Stimulated activated CD4-positive, alpha-beta T cell treated with anti-CD3 and anti-CD28 coated beads, Interleukin-4, amount 100 ng/mL, for 1 hour (primary cell): ENCODE measurements at places on chromosomes 3 and 15.

- DNase-seq = no peak
These were observed 7.5 kb downstream of the C3orf22 start for GRCh38 chr3:126551121-126551838.

DNA sequence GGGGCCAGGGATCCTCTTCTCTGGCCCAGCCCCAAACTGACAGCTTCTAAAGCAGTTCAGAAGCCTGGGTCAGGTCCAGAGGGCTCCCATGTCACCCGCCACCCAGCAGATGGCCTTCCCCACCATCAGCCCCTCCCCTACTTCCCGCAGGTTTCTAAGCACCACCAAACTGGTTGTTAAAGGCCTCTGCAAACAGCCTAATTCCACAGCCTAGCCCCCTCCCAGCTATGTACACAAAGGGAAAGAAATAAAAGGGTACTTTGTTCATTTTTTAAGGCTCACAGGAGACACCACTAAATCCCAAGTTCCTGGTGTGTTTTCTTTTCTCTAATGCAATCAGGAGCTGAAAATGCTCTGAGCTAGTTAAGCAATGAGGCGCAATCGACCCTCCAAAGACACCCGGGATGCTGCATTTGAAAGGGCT, 30.6 kb downstream of the PLCH1 start:
- no peak for DNase-seq

DNA sequence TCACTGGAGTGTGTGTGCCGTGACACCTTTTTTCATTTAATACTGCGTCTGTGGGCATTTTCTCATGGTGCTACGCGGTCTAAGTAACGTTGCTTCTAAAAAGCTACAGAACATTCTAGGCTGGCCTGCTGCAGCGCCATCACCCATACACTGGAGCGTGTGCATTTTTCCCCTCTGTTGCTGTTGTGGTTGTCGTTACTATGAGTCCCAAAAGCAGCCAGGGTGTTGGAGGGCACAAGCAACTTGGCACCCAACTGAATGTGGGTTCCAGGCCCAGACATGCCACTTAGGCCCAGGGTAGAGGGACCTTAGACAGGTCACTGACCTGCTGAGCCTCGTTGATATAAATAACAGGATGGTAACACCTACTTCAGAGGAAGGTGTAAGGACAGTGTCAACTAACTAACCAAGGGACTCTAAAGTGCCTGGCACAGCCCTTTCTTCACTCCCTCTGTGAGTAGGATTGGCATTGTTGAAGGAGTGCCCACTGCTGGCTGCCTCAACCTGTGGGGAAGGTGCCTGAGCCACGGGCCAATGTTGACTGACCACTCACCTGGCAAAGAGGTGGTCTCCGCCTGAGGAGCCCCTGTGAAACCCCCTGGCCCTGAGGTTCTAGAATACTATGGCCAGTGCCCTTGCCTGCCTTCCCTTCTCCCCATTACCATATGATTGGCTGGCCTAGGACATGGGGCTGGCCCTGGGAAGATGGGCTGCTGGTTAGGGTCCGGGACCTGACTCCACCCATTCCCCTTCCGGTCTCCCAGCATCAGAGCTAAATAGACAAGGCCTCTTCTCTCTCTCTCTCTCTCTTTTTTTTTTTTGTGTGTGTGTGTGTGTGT, 3.5 kb downstream of the CSK start:
- DNase-seq = no peak

GRCh38 chr3:66299891-66300290, 79.1 kb downstream of the SLC25A26 start:
- DNase-seq = no peak

DNA sequence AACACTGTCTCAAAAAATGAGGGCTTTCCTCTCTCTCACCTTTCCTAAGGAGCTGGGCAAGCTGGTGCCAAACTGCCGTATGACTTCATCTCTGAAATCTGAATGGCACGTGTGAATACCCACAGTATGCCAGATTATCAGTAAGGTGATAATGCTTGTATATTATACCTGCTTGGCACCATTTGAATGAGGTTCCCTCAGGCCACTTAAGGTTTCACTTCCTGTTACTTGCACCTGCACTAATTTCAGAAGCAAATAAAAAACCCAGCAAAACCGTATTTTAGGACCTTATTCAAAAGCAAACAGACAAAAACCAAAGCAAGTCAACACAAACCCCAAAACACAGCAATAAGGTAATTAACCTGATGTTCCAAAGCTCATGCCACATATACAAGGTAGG, 19.7 kb downstream of the FOXP1 start:
- DNase-seq = no peak

DNA sequence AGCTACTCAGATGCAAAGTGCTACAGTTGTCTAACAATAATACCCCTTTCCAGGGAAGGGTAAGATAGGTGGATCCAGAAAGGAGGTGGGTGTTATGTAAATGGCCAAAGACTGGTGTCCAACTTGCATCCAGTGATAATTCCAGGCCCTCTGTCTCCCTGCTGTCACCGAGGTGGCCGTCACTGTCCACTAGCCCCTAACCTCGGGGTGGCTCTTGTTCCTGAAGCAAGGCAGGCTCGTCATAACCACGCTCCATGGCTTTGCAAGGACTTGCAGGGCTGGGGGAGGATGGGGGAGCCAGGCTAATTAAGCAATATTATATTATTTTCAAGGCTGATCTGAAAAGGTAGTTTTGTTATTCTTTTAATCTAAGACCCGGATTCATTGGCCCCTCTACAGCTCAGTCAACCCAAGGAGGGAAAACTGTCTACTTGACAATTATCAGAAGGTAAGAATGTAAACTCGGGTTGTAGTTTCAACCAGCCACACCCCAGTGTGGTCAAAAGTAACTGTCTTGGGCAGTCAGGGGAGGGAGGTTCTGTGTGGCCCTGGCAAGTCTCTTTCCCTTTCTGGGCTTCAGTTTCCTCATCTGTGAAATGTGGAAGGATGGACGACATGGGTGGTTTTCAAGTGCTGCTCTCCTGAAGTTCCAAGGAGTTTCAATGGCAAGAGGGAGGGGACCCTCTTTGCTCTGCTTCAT, 220.1 kb upstream of the BHLHE40 start:
- DNase-seq = no peak

GRCh38 chr3:168134931-168135330, 39.2 kb upstream of the GOLIM4 start:
- no peak for DNase-seq

GRCh38 chr15:57890351-57890750, 175.2 kb downstream of the ALDH1A2 start:
- no peak for DNase-seq

DNA sequence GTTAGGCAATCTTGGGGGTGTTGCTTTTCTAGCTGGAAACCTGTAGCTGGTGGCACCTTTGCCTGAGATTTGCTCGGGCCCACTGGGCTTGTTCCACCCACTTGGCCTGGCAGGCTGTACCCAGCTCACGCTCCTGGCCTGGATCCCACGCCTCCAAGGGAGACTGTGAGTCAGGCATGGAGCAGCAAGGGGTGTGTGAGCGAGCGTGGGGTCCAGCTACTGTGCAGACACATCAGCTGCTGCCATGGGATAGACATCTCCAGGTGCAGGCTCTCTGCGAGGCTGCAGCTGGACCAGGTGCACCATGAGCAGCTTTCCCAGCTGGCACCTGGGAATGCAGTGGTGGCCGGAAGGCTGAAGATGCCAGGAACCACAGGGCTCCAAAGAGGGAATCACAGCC, 36.0 kb downstream of the NR1D2 start:
- DNase-seq = no peak

- DNase-seq = no peak
These were observed 99.2 kb downstream of the AGBL1 start for GRCh38 chr15:86178845-86179244.

- no peak for DNase-seq
These were observed 23.9 kb upstream of the SORD start for GRCh38 chr15:44999105-44999504.

DNA sequence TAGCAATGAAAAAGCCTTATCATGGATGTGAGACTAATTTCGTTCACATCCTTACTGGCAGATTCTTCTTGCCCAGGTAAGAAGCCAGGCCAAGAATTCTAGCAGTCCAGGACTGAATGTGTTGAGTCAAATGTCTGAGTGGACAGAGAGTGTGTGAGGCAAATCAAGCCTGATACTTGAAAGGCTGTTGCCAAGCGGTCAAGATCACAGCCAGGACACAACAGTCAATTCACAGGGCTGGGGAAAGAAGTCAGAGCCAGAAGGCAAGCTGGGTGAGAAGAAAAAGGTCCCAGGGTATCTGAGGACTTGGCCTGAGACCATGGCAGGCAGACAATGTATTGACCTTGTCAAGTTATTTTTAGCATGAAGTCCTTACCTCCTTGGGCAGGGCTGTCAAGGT, 301.3 kb downstream of the ZNF385D start:
- no peak for DNase-seq

- no peak for DNase-seq
These were observed 41.9 kb upstream of the SLC6A1 start for GRCh38 chr3:10950476-10951294.

DNA sequence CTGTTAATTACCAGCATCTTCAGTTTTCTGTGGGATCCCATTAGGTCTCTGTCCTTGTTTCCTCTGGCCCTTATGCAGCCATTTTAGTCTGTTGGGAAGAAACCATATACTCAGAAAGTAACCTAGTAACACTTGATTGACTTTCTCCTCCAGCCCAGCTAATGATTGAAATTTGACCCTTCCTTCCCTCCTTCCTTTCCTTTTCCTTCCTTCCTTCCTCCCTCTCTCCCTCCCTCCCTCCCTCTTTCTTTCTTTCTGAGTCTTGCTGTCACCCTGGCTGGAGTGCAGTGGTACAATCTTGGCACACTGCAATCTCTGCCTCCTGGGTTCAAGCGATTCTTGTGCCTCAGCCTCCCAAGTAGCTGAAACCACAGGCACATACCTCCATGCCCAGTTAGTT, 5.9 kb upstream of the ZNF620 start:
- DNase-seq = no peak

GRCh38 chr3:54337846-54338245, 215.5 kb downstream of the CACNA2D3 start:
- no peak for DNase-seq

- DNase-seq = no peak
These were observed 66.5 kb downstream of the TLE3 start for GRCh38 chr15:70031261-70031660.

- DNase-seq = no peak
These were observed 120.5 kb downstream of the AQP9 start for GRCh38 chr15:58258501-58259292.

- DNase-seq = no peak
These were observed 425.2 kb downstream of the ZBTB20 start for GRCh38 chr3:114721864-114722263.

GRCh38 chr3:171806200-171807128, 3.8 kb downstream of the PLD1 start:
- DNase-seq = no peak

- DNase-seq = peak; percentile 17
These were observed 790 bp downstream of the SKOR1 start for GRCh38 chr15:67825881-67826716.

DNA sequence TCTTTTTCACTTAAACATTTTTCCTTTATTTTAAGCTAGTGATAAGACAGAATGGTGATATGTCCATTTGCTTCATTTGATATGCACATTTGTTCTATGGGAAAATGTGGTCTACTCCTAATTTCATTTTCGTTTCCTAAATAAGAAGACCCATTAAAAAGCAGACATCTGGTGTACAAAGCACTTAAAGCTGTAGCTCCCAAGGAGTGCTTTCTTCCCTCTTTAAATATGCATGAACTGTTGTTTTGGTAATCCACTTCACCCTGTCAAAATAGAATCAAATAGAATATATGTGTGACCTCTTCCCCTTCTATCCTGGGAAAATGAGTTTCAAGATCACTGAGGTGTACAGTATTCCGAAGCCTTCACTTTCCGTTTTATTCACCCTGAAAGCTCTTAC, 182.8 kb downstream of the ROBO2 start:
- DNase-seq = no peak

DNA sequence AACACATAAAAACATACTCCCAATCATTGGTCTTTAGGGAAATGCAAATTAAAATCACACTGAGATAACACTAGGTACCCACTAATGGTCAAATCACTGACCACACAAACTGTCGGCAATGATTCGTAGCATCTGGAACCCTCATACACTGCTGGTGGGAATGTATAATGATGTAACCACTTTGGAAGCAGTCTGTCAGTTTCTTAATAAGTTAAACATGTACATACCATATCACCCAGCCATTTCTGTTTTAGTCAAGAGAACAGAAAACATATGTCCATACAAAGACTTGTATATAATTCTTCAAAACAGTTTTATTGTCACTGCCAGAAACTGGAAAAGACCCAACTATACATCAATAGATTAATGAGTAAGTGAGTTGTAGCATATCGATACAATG, 63.3 kb upstream of the LRRC3B start:
- no peak for DNase-seq

DNA sequence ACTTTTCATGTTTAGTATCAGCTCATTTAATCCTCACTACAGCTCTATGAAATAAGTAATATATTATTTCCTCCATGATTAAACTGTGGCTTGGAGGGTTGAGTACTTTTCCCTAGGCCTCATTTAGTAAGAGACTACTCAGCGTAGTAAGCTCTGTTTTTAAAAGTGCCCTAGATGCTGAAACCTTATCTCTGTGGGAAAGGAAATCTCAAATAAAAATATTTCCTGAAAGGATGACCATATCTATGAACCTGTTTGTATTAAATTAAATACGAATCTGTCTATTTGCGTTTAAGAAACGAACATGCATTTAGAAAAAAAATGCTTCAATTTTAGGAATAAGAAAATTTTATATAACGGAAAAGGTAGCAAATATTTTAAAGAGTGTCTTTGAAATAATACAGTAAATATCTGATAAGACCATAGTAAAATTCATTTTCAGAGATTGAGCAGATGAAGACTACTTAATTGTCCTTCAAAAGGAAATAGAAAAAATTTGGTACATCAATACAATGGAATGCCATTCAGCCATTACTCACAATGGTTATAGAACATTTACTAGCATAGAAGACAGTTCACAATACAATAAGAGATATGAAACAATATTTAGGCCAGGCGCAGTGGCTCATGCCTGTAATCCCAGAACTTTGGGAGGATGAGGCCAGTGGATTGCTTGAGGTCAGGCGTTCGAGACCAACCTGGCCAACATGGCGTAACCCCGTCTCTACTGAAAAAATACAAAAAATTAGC, 56.2 kb downstream of the ATG7 start:
- no peak for DNase-seq

GRCh38 chr3:23422517-23422851, 219.4 kb downstream of the UBE2E2 start:
- no peak for DNase-seq

DNA sequence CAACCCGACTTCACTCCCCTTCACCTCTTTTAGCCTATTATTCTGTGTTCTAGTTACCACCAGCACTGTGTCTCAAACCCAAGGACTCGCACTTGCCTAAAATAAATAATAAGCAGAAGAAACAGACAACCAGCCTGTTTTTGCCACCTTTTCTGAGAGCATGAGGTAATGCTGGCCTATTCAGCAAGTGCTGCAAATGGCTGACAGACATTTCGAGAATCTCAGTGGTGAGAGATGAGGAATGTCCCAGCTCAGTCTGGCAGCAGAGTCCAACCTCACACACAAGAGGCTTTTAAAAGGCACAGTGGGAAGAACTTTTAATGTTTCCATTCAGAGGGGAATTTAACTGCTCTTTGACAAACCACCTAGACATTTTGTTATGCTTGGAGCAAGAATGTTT, 143.3 kb upstream of the GMNC start:
- DNase-seq = no peak
